COR-L47 (cell line): ENCODE measurements at places on chromosomes 7 and 10.

GRCh38 chr7:156618780-156619367, 21.7 kb upstream of the RNF32 start:
- no peak for DNase-seq

- no peak for DNase-seq
Observed at GRCh38 chr7:28070297-28071055, 110.1 kb downstream of the JAZF1 start.

- no peak for DNase-seq
Observed at GRCh38 chr10:344582-345200, 209.4 kb downstream of the ZMYND11 start.

GRCh38 chr10:34017281-34017680, 682.8 kb upstream of the NRP1 start:
- DNase-seq, result no peak

GRCh38 chr7:50953820-50954219, 171.1 kb upstream of the GRB10 start:
- no peak for DNase-seq

GRCh38 chr7:148624735-148625134, 34.2 kb downstream of the C7orf33 start:
- DNase-seq, result no peak

DNA sequence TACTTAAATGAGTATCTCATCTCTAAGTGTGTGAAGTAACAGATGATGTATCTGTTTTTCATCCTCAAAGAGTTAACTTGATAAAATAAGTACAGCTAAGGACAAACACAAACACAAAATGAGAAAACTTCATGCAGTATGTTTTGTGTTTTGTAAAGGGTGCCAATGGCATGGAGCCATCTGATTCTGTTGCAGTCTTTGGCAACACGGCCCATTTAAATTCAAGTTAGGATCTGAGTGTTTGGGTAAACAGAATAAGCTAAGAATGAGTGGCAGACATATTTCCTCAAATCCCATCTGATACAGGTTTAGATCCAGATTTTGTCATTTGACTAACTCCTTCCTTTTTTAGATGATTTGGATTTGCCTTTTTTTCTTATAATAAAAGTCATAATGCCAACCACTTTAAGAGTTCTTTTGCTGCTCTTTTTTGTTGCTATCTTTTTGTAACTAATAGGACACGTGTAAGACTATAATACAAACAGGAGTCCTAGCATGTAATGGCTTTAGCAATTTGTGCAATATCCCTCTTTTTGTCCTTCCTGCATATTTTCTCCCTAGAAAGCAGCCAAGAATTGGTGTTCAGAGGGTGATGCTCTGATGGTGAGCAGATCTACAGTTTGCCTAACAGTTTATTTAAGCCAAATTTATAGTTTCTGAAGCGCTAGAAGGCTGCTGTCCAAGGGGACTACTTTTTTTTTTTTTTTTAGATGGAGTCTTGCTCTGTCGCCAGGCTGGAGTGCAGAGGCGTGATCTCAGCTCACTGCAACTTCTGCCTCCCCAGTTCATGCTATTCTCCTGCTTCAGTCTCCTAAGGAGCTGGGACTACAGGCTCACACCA, 18.9 kb upstream of the ACTA2 start:
- DNase-seq, result no peak

DNA sequence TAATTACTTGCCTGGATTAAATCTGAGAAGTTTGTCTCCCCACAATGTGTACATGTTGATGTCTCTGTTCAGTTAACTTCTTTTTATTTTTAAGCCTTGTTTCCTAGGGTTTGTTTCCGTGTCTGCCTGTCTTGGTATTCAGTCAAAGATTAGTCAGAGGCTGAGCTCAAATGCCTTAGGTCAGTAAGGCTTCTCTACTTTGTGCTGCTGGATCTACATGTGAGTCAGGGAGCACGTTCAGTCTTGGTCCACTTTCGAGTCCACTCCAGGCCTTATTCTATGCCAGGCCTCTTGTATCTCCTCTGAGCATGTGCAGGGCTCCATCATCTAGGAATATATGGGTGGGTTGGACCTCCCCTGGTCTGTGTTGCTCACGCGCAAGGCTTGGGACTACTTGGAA, 93.3 kb upstream of the FZD8 start:
- no peak for DNase-seq

- DNase-seq, result no peak
Observed at GRCh38 chr7:105098863-105099515, 85.0 kb downstream of the KMT2E start.

GRCh38 chr10:3485057-3485686, 299.8 kb downstream of the KLF6 start:
- DNase-seq, result no peak
